ENCODE measurements at places on chromosomes 2 and 18.

DNA sequence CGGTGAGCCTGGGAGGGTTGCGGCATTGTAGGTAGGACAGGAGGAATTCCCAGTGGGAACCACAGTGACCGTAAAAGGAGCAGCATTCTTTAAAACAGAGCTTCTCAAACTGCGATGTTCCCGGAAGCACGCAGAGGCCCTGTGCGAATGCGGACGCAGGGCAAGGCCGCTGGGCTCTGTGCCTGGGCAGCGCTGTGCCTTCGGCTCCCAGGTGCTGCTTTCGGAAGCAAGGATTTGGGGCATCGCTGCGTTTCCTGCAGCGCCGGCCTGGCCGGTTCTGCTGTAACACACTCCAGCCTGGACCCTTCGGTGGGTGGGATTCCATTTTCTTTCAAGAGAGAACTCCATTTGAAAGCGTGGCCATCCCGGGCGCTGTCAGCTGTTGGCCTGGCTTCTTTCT is 118.6 kb downstream of the PTGR3 start:
- no peak for DNase-seq

DNA sequence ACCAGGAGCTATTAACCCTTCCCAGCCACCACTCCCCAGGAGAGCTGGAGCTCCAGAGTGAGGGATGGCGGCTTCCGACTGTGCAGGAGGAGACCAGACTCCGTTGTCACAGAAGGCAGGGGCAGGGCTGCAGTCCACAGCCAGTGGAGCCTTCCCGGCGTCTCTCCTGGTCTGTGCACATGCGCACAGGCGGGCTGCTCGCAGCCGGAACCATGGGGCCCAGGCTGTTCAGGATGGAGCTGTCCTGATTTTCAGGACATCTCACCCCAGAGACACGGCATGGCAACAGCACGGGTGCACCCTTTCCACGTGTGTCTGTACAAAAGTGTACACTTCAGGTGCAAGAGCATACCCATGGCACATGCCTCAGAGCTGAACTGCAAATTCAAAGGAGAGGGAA is 28.9 kb downstream of the EIPR1 start:
- peak; percentile 56 for DNase-seq

DNA sequence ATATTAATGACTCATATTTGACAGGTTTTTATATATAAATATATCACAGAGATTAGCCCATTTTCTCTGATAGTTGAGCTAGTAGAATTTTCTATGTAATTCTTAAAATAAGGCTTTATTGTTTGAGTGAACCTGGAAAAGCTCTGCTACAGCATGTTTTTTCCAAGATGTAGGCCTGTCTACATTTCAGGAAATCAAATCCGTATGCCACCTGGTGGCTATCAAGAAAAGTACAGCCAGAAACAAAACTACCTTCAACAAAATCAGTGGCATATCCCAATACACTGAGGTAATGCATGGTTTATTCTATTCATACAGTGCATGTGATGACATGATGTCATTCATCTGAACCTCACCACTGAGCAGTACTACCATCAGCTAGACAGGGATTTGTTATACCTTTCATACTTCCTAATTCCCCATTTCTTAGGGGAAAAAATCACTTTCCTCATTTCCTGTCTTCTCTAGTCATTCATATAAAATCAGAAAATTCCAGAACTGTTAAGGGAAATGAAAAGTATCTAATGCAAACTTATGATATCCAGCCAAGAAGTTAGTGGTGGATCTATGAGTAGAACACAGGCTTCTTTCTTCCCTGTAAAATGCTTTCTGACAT is 310.4 kb upstream of the SYT4 start:
- DNase-seq = peak; percentile 45

DNA sequence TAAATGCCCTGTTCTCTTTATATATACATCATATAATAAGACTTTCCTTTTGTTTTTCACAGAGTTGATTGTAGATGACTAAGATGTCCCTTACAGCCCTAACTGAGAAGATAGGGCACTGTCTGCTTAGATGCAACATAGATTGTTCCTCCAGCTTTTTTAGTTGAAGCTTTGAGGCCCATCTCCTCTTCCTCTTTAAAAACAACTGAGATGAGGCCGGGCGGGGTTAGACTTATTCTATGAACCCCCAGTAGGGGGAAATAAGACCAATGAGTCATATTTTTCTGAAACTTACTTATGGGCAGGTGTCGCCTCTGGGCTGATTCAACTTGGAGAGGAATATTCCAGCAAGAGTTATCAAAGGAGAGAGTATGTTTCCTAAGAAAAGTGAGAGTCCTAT is 84.6 kb downstream of the FBXO15 start:
- DNase-seq = no peak

- no peak for DNase-seq
Observed at GRCh38 chr2:12500899-12501298, 215.8 kb upstream of the TRIB2 start.

DNA sequence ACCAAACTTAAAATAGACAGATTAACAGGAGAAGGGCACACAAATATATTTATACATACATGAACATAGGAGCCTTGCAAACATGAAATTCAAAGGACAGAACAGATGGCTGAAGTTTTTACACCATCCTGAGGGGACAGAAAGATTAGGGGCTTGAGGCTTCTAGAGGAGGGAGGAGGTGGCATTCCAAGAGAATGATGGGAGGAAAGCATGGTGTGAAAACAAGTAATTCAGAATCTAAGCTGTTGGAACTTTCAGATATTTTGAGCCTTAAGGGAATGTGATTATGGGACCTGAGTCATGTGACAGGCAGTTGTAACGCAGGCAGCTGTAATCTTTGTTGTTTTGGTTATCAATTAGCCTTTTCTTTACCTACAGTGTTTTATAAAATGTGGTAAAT is 225.2 kb upstream of the SPOPL start:
- DNase-seq = no peak

DNA sequence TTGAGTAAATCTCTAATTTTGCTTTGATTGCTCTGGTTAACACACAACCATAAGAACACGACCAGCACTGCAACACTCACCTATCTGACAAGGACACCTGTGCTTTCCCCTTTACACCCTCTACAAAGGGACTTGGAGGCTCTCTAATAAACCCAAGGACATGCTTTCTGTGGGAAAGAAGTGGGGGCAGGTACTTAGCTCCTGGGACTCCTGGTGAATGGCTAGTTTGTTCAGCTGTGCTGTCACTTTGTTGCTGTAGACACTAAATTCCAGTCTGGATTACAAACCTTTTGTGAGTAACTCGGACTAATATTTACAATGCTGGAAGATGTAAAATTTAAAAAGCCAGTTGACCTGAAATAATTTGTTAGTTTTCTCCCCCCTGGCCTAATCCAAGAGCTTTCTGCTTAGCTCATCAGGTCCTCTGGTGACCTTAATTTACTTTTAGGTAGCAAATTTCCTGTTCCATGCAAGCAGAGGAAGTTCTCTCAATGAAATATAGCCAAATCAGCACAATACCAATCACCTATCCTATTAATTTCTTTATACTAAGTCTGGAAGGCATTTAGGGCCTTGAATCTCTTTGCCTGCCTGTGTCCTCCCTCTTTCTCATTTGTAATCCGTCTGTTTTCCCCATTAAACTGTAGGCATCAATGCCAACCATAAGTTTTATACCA is 67.5 kb downstream of the PLCL1 start:
- DNase-seq = no peak

GRCh38 chr18:7367336-7367735 is 136.4 kb downstream of the LRRC30 start:
- no peak for DNase-seq

DNA sequence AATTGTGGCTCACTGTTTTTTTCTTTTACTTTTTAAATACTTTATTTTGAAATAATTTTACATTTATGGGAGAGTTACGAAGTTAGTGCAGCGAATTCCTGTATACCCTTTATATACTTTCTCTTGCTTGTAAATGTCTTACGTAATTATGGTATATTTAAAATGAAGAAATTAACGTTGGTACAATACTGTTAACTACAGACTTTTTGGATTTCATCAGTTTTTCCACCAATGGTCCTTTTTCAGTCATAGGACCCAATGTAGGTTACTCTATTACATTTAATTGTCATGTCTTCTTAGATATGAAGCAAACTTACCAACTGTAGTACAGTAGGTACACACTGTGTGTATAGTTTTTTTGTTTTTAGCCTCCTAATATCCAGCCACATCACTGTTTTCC is 76.3 kb downstream of the BOLA3 start:
- DNase-seq = no peak

DNA sequence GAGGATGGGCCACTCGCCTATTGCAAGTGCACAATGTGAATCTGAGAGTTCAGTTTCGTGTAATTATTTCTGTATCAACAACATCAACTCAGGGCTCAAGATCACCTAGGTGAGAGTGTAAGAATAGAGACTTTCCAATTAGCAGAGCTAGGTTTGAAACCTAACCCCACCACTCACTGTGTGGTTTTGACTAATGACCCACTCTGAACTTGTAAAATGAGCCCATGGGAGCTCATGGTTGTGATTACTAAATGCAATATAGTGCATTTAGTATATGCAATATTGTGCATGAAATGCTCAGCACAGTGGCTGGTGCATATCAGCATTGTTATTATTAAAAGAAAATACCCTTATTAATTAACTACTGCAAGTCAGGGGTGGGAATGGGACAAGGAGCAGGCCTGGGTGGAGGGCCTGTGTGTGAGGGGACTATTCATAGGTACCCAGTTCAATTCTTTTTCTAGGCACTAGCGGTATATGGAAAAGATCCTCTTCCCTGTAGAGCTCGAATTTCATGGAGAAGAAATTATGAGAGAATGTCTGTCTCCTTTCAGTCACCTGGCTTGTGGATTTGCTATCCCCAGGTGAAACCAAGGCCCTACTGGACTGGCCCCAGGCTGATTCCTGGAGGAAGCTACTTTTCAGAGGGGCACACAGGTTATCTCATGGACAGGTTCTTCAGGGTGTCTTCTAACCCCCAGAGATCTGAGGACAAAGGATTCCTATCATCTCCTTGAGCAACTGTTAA is 169.5 kb downstream of the GFPT1 start:
- no peak for DNase-seq

DNA sequence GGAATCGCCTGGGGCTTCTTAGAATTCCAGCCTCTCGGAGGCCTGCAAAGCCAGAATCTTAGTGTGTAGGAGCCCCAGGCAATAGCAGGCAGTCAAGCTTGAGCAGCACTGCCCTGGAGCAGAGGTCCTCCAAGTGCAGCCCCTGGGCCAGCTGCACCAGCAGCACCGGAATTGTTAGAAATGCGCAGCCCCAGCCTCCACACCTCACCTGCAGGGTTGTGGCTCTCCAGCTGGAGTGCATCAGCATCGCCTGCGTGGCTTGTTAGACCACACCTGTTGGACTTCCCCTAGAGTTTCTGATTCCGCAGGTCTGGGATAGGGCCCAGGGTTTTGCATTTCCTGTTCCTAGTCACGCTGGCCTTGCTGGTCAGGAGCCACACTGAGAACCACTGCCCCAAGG is 100.3 kb downstream of the ASAP2 start:
- no peak for DNase-seq

DNA sequence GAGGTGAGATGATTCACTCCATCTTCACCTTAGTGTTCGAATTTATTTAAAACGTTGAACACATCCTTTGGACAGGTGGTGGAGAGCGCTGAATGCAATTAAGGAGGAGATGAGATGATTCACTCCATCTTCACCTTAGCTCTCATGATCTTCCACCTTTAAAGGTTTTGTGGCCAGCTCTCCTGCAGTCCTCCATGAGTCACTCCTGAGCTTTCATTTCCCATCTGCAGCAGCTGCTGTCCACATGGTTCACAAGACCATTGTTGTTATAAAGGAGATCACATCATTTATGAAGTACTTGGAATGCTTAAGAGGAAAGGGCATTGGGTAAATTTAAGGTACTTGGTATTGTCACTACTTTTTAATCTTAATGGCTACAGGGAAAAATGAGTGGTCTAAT is 298.5 kb downstream of the PAX3 start:
- peak; percentile 14 for DNase-seq

DNA sequence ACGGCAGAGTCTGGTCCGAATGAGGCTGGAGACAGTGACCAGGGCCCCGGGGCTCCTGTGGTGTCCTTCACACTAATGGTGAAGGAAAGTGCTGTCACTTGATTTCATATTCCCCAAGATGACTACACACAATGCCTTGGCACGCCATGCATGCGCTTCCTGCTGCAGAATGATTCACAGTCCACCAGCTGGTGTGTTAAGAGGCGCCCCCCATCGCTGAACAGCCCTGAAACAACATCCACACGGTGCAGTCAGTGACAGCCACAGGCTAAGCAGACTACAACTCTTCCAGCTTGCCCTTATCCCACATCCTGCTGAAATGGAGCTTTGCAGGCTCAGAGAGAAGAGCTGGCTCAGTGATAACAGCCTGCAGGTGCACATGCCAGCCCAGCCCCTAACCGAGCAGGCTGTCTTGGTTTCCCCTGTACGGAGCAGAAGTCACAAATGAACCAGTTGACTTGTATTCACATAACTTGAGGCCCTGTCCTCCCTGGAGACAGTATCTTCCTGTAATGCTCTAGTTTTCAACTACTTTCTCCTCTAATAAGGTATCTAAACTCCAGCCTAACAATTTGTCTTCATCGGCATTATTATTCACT is 24.3 kb upstream of the CDH20 start:
- DNase-seq = no peak

DNA sequence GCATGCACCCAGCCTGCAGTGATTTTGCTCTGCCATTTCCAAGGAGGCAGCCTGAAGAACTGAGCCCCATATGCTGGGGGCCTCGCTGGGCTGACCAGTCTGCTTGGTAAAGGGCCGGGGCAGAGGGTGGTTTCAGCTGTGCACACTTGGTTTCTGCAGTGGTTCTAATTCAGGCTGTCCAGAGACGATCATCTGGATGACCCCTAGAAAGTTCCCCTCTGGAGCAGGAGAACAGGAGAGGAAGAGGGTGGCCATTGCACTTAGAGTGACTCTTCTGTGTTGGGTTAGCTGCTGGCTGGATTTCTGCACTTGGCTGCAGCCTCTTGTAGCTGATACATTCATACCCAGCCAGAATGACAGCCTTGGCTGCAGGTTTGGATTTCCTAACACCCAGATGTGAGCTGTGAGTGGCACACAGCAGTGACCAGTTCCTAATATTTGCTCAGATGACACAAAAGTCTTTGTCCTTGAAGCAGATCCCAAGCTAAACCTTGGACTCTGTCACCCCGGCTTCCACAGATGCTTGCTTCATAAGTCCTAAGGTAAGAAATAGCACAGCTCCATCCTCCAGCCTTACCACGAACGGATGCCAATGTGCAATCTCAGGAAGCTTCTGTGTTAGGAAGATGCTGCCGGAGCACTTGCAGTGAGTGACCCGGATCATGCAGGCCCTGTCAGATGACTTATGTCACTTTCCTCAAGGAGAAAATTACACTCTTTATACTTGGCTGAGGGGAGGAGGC is 105.6 kb downstream of the HNRNPLL start:
- DNase-seq = no peak

DNA sequence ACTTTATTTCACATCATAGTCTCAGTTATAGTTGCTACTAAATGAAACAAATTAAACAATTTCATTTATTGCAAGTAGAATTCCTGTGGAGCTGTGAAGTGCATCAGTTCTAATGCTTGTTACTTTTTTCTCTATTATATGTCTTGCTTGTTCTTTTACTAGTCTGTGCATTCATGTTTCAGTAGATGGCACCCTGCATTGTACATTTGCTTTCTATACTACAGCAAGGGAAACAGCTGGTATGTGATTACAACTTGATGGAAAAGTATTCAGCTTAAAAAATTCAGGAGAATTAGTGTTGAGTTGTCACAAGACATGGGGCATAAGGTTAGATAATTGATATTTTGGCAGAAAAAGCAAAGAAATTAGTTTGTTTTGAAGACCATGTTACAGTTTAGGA is 72.3 kb downstream of the TANK start:
- no peak for DNase-seq
